ENCODE measurements at places on chromosomes 1 and 21. TPM values are rescaled to one million over a fixed set of nuclear protein-coding genes. Genes with fewer than 3 reads are reported as not detected.
A peak's percentile ranks its signal among the peaks of the same experiment; 100 is the strongest.

DNA sequence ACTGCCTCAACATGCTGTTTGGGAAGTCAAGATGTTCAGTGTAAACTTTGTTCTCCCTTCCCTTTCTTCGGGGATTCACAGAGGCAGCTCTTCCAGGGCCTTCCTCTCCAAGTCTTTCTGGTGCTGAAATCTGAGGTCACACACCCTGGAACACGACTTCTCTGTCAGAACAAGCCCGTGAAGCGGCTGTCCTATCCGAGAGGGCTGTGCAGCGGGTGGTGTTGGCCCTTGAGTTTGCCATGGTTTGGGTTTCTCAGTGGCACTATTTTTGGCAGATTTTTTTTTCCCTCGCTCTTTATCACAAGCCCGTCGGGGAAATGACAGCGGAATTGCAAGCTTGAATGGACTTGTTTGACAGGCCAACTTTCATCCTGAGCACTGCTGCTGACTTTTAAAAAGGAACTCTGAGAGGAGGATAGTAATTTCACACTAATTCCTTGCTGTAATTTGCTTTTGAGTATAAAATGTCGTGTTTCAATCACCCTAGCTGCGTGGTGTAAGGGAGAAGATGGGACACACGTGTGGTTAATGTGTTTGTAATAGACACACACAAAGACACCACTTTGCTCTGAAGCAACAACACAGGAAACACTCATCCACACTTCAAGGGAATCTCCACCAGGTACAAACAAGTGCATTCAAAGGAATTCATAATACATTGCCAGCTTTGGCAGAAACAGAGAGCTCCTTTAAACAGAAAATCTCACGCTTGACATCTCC is 60.1 kb upstream of the TARBP1 start:
- DNase-seq: no peak

- no peak for DNase-seq
Observed at GRCh38 chr1:169364948-169365347, 2.6 kb downstream of the NME7 start.

DNA sequence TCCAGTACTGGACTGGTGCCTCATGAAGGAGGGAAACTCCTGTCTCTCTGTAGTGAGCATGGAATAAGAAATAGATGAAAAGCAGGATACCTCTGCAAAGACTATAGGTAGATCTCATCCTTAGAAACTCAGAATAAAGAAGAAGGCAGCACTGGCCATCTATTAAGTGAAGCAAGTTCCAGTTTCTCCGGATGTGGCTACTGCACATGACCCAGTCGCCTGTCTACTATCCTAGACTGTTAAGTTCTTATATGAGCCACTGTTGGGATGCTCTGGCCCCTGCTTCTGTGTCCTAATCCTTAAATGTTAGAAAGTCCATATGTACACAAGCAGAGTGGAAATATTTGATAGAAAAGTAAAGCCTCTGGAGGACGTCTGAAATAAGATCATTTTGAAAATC is 2.2 kb downstream of the FASLG start:
- DNase-seq: no peak

- no peak for DNase-seq
Observed at GRCh38 chr1:24896176-24896575, 33.9 kb downstream of the RUNX3 start.

GRCh38 chr1:40665335-40666171 is at the start of gene RIMS3:
RIMS3 (minus strand) TSS chr1:40665682; CDS start chr1:40641925, 23,757 bp downstream.
- peak; percentile 87 for DNase-seq

DNA sequence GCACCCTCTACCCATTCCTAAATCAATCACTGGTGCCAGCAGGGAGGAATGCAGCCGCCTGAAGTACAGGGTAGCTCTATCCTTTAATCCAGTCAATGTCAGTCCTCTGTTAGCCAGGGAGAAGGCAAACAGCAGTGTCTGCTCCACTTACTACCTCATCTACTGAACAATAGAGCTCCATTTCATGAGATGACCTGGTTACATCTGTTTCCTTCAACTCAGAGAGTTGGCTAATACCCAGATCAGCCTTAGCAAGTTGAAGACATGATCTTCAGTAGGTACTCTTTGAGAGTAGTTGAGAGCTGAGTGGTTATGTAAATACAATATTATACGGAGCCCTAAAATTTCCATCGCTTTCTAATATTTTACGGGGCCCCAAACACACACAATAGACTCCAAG is 46.1 kb upstream of the CD34 start:
- DNase-seq: no peak

DNA sequence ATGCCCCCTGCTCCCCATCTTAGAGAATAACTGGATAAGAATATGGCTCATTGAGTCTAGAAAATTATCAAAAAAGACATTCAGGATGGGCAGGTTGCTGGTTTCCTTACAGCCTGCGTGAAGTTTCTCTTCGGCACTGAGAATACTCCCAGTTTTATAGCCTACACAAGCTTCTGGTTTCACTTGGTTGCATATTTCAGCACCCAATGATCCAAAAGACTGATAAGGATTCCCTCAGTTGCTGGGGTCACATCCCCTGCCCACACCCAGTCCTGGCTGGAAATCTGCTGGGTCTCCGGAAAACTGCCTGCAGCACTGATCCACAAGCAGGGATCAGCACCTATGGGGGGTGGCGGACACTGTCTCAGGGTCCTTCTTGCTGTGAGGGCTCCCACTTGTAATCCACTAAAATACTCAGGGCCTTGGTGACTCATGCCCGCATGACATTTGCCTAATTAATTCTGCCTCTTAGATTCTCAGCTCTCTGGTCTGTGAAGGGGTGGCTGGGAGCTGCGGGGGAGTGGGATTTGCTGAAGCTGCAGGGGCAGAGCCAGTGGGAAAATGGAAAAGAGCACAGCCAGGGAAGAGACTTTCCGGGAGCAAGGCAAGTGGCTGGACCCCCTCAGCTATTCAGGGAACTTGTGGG is 142.5 kb downstream of the ZNF648 start:
- DNase-seq: no peak

DNA sequence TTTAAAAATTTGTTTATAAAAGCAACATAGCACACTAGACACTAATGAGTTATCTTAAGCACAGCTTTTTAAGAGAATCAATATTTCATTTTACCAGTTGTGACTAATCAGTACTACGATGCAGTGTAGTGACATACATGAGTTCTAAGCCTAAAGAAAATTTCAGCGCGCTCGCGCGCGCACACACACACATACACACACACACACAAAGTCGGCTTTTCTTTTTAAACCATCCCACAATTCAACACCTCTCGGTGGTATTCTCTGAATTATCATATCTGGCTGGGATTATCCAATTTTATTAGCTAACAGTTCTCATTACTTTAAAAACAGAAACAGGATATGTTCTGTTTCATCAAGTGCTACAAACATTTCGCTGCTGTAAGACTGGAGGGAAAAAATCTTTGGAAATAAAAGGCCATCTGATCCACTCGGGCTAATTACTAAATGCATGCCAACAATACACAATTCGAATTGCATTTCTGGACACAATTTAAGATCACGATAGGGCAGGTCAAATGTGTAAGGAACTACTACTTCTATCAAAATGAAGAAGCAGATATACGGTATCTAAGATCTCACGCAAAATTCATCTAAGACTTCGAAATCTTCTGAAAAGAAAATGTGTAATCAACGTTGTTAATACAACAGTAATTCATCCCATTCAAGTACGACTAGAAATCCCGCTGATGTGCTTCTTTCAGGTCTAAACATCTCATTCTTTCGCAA is 1.2 kb downstream of the TUT4 start:
- peak; percentile 34 for DNase-seq

- no peak for DNase-seq
Observed at GRCh38 chr1:56547473-56547872, 31.9 kb downstream of the PLPP3 start.

- no peak for DNase-seq
Observed at GRCh38 chr1:67745875-67746698, 61.1 kb downstream of the GADD45A start.

DNA sequence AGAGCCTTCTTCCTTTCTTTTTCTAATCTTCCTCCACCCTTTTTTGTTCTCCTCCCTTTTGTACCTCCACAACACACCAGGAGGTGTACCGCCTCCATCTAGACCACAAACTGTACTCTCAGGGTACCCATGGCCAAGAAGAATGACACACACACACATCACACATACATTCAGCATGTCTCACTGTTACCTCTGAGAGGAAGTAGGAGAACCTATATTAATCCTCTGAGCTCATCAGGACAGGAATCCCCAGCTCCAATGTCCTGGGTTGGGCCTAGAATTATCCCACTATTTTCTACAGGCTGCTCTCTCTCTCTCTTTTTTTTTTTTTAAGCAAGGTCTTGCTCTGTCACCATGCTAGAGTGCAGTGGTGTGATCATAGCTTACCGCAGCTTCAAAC is 36.7 kb downstream of the ATP2B4 start:
- no peak for DNase-seq

DNA sequence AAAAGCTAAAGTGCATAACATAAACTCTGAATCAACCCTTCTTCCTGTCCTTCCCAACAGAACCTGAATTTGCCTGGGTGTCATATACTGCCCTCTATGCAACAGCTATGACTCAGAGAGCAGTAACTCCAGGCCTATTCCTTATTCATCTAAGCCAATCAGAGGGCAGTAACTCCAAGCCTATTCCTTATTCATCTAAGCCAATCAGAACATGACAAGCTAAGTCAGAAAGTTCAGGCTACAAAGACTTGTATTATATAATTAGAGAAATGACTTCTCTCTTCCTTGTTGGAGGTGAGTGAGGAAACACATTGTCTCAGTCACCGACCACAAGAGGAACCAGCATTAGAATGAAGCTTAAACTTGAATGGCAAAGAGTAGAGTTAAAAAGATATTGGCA is 26.2 kb upstream of the TADA1 start:
- DNase-seq: no peak

DNA sequence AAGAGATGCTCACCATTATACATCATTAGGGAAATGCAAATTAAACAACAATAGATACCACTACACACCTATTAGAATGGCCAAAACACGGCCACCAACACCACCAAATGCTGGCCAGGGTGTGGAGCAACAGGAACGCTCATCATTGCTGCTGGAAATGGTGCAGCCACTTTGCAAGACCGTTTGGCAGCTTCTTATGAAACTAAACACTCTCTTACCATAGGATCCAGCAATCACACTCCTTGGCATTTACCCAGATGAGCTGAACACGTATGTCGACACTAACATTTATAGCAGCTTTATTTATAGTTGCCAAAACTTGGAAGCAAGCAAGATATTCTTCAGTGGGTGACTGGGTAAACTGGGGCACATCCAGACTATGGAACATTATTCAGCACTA is 28.9 kb upstream of the ADARB1 start:
- no peak for DNase-seq

- DNase-seq: no peak
Observed at GRCh38 chr1:180926164-180926981, 13.7 kb downstream of the KIAA1614 start.

DNA sequence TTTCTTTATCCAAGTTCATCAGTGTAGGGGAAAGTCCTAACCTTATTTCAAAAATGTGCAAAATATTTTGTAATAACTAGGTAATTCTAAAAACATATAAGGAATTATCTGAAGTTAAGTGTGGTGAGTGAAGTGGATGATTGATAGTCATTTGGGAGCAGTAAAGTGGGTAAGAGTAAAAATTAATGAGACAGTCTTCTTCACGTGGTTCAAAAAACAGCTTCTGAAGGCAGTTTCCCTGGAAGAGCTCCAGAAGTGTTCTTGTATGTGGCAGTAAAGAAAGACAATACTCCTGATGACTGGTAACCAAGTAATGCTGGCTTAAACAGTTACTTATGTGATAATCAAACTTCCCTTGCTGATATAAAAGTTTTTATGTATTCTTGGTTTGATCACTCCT is 50.3 kb downstream of the LEPR start:
- no peak for DNase-seq

GRCh38 chr21:16571594-16571993 is 841.8 kb downstream of the USP25 start:
- no peak for DNase-seq

GRCh38 chr1:95085376-95085775 is 12.6 kb upstream of the ALG14 start:
- no peak for DNase-seq

DNA sequence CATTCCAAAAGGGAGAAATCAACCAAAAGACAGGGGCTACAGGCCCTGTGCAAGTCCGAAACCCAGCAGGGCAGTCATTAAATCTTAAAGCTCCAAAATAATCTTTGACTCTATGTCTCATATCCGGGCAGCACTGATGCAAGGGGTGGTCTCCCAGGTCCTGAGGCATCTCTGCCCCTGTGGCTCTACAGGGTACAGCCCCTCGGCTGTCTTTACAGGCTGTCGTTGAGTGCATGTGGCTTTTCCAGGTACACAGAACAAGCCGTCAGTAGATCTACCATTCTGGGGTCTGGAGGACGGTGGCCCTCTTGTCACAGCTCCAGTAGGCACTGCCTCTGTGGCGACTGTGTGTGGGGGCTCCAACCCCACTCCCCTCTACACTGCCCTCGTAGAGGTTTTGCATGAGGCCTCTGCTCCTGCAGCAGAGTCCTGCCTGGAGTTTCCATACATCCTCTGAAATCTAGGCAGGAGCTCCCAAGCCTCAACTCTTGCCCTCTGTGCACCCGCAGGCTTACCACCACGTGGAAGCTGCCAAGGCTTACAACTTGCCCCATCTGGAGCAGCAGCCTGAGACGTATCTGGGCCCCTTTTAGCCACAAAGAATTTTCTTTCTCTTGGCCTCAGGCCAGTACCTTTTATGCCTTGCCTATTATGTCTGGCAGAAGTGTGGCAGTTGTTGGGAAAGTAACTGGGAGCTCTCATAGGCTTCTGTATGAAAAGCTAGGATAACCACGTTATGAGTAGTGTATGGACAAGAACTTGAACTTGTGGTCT is 52.5 kb downstream of the POU2F1 start:
- no peak for DNase-seq

GRCh38 chr1:166925810-166926478 is 49.4 kb downstream of the ILDR2 start:
- no peak for DNase-seq

ITLN2 gene
- not detected for total RNA-seq

USP33 gene
- 34.1 TPM for total RNA-seq

OR2T11 gene
- not detected for total RNA-seq

AIRE gene
- not detected for total RNA-seq

OR2T2 gene
- not detected for total RNA-seq

JTB gene
- total RNA-seq: 214 TPM

MEX3A gene
- 0.35 TPM for total RNA-seq

MAP3K7CL gene
- 5.7 TPM for total RNA-seq

TMEM125 gene
- total RNA-seq: not detected

LRRC42 gene
- total RNA-seq: 29.0 TPM

DENND2D gene
- total RNA-seq: 201 TPM

PBX1 gene
- not detected for total RNA-seq

Data from activated naive CD8-positive, alpha-beta T cell treated with anti-CD3 and anti-CD28 coated beads for 36 hours (primary cell).